ENCODE measurements at places on chromosomes 7 and 10.
A peak's percentile ranks its signal among the peaks of the same experiment; 100 is the strongest.

GRCh38 chr10:79078367-79079053 lies 9.7 kb downstream of the ZMIZ1 start:
- no peak for DNase-seq

- no peak for DNase-seq
Observed at GRCh38 chr10:34954142-34954541, 136.0 kb downstream of the CUL2 start.

DNA sequence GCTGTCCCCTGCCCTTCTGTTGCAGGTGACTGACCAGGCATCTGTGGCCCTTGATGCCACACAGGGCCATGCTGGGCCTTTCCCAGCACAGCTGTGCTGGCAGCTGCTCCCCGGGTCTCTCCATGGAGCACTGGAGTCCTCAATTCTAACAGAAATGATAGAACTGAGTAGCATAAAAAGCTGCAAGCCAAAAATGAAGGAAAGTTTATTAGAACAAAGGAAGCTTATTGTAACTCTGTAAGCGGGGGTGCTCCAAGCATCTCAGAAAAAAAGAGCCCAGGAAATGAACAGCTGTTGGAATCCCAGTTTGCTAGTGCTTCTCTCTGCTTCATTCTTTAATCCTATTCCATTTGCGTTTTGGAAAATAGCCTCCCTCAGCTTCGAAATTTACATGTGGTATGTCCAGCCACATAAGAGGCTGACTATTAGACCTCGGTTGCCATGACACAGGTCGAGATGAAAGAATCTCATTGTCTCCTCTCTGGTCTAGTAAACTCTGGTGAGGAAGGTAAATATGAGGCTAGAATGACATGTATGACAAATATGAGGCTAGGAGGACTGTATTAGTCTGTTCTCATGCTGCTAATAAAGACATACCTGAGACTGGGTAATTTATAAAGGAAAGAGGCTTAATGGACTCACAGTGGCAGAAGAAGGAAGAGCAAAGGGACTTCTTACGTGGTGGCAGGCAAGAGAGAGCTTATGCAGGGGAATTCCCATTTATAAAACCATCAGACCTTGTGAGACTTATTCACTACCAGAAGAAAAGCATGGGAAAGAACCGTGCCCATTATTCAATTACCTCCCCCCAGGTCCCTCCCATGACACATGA lies 23.7 kb downstream of the EPDR1 start:
- no peak for DNase-seq

- DNase-seq = no peak
Observed at GRCh38 chr7:46707973-46708372, 786.9 kb upstream of the IGFBP3 start.

DNA sequence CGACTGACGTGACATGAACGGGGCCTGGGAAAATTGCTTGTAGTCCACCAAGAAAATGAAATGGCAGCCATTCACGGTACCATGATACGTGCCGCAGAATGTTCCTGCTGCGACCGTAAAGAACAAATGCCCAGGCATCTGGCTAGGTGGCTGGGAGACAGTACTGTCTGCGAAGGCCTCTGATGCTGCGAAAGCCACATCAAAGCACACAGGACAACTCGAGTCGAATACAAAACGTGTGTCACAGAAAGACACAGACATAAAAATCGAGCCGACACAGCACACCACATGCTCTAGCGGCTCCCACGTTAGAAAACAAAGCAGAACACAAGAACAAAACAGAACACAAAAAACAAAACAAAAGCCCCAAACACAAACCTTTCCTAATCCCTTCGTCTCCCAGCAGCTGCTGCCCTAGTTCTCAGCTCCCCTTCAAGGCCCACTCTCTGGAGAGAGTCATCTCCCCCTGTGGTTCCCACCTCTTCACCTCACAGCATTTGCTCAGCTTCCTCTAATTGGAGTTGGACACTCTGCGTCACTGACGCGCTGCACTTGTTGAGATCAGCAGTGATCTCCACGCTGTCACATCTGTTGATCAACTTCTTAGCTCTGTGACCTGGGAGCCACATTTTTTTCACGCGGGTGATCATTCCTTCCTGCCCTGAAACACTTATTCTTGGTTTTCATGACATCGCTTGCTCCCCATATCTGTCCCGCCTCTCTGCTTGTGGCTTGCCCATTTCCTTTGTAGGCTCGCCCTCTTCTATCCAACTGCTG lies 112.2 kb downstream of the CLEC2L start:
- DNase-seq = no peak

- no peak for DNase-seq
Observed at GRCh38 chr10:101282947-101283346, 53.7 kb upstream of the LBX1 start.

- DNase-seq = no peak
Observed at GRCh38 chr10:11510736-11511135, 100.7 kb downstream of the USP6NL start.

- DNase-seq = no peak
Observed at GRCh38 chr10:133465191-133465949, 11.6 kb downstream of the SCART1 start.

GRCh38 chr7:77258593-77258992 lies 59.0 kb upstream of the FGL2 start:
- no peak for DNase-seq

- DNase-seq = no peak
Observed at GRCh38 chr7:71221549-71221948, 89.6 kb downstream of the GALNT17 start.

GRCh38 chr10:6036861-6037321 lies 25.3 kb downstream of the IL2RA start:
- no peak for DNase-seq

- DNase-seq = no peak
Observed at GRCh38 chr7:99129536-99129935, 14.4 kb downstream of the SMURF1 start.

DNA sequence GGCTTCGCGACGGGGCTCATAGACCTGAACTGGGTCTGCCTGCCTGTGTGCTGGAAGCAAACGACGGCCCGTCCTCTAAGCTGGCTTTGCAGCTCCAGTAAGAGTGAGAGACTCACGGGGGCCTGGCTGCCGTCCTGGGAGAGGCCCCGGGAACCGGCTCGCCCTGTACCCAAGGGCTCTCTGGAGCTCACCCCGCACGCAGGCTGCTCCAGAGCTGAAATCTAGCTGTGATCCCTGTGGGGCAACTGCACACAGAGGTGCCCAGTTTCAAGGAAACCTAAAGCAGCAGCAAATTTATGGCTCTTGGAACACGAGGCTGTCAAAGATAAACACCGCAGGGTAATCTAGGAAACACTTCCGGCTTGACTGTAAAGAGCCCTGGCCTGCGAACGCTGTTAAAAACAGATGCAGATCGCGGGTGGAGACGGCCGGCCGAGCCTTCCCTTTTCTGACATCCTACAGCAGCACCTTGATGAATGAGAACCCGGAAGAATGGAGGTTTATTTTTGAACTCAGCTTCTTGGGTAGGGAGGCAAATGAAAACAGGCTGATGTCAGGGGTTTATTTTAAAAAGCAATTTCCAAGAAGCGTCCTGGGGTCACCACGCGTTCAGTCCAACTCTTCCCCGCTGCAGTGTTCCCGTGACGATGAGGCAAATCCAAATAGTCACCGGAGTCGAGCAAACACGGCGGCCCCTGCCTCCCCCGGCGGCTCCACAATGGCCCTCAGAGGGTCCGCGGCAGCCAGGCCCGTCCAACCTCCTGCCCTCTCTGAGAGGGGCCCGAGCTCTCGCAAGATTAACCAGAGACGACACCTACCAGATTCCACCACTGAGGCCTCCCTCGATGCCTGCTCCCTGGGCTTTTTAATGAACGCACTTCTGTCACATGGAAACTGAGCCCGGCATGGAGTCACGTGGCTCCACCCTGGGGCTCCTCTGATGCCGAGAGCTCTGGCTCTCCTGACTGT lies 29.6 kb downstream of the AMZ1 start:
- DNase-seq = peak; percentile 73

DNA sequence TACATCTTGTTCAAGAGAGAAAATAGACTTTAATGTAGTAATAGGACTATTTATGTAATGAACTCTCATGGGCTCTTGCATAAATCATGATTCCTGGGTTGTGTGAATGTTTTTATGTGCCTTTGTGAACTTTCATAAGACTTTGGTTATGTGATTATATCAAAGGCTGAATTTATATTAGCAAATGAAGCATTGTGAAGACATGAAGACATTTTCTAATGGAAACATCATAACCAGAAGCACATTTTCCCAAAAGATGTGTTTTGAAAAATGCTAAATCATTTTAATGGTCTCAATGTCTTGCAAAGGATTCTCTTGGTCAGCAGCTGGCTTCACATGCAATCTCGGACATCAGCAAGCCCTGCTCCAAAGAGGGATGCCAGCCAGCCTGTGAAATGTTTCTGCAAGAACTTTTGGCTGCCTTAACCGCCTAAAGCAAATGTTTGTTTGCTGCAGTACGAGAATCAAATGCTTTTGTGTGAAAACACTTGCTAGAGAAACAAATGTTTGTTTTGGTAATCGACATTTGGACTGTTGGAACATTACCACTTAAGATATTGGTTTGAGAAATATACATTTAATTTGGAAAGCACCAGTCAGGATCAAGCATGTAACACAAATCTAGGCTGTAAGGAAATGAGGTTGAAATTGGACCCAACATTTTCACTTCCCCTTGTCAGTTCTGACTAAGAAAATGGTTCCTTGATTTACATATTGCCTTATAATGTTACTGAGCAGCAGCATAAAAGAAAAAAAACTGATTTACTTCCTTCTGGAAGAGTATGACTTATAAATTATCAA lies 102.1 kb downstream of the RTKN2 start:
- DNase-seq = peak; percentile 19

GRCh38 chr7:69827558-69827957 lies 229.3 kb downstream of the AUTS2 start:
- DNase-seq = no peak

GRCh38 chr7:32066441-32066840 lies 3.8 kb downstream of the PDE1C start:
- no peak for DNase-seq

DNA sequence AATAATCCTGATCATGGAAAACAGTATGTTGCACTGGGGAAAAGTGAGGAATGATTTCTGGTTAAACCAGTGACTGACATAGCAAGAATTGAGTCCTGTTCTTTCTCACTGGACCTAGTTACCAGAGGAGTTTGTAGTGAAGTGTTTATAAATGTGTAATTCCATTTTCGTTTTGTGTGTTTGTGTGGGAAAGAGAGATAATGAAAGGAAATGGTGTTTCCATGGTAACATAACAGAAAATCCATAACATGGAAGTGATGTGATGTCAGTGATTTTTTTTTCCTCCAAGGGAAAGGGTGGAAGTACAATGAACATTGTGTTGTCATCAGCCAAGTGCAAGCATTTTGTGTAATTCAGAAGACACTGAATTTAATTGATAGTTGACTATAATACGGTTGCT lies 283.9 kb downstream of the PLXDC2 start:
- DNase-seq = peak; percentile 83

DNA sequence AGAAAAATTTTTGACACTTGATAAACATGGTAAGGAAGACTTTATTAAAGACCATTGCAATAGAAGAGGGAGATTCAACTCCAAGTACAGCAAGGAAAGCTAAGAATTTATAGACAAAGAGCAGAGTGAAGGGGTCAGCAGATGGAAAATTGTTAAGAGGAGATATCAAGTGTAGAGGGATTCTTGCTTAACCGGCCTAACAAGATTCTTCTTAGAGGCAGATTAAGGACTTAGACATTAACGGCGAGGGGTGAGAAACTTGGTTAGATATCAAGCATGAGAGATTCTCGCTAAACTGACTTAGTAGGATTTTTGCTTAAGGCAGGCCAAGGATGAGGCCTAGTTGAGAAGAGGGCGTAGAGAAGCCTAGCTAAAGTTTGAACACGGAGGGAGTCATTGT lies 76.0 kb downstream of the ITGB1 start:
- DNase-seq = no peak

DNA sequence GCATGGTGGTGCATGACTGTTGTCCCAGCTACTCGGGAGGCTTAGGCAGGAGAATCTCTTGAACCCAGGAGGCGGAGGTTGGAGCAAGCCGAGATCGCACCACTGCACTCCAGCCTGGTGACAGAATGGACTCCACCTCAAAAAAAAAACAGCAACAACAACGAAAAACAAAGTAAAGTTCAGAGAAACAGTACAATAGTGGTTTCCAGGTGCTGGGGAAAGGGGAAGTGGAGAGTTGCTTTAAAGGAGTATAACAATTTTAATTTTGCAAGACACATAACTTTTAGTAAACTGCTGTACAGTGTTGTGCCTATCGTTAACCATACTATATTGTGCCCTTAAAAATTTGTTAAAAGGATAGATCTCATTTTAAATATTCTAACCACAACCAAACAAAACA lies 662.7 kb upstream of the POT1 start:
- DNase-seq = no peak

DNA sequence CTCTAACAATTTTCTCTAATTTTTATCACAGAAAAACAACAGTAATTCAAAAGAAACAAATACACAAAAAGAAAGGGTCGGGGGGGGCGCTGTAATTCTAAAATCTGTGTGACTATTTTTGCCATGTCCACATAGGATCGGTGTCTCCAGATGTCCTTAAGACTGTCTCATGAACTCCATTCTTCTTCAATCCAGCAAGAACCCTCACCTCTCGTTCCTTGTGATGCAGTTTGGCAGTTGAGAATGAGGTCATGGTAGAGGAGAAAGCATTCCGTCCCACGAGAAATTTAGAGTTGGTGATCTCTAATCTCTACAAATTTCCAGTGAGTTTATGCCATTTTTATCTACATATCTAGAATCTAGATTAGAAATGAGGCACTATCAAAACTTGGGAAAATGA lies 394.7 kb downstream of the TFEC start:
- DNase-seq = no peak

GRCh38 chr10:124056337-124056980 lies 36.9 kb downstream of the CHST15 start:
- DNase-seq = no peak

DNA sequence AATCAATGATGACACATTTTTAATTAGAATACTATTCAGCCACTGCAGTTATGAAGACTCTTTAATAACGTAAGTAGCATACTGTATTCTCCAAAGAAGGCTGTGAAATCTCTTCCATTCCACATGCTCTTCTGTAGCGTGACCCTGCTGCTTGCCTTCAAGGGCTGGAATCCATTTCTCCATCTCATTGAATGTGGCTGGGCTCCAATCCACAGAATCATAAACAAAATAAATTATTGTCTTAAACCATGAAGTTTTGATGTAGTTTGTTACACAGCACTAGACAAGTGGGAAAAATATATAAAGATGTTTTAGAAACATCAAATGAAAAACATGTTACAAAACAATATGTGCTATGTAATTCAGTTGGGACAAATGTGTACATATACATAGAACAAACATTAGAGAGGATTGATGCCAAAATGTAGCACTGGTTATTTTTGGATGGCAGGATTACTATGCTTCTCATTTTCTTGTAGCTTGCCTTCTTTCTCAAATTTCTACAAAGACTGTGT lies 410.8 kb upstream of the PODXL start:
- DNase-seq = no peak
